Fibroblast of skin of back (primary cell): ENCODE measurements at places on chromosomes 12 and 14.
A peak's percentile ranks its signal among the peaks of the same experiment; 100 is the strongest.

DNA sequence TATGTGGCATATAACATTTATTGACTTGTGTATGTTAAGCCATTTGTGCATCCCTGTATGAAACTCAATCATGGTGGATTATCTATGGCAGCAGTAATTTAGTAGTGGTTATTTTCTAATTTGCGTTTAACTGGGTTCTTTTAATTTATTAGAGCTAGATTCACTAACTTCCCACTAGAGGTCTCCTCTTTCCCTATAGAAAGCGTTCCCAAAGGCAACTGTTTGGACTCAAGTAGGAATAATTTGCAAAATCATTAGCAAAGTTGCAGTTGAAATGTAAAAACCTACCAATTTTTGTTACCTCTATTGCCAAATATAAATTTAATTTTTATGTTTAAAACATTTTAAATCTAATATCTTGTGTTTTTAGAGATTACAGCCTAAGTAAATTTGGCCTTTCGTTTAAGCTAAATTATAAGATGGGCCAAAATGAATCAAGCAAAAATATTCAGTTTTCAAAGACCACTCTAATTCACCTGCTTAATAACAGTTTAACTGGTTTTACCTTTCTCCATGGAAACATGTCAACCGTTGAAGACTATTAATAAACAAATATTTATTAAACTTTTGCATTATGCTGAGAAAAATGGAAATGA, 6.0 kb downstream of the DMAC2L start:
- peak; percentile 51 for DNase-seq

DNA sequence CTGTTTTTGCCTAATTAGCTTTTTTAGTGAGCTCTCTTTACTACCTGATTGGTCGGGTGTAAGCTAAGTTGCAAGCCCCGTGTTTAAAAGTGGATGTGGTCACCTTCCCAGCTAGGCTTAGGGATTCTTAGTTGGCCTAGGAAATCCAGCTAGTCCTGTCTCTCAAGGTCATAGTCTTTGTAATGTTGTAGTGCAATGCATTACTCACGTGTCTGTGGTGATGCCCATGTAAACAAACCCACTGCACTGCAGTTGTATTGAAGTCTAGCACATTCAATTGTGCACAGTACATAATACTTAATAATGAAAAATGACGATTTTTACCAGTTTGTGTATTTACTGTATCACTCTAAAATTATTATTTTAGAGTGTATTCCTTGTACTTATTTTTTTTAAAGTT, 335.5 kb downstream of the NUAK1 start:
- peak; percentile 22 for DNase-seq

- DNase-seq, result no peak
Observed at GRCh38 chr12:3442397-3442796, 48.6 kb upstream of the PRMT8 start.

- no peak for DNase-seq
Observed at GRCh38 chr14:38070061-38070588, 137.6 kb upstream of the SSTR1 start.

- DNase-seq, result no peak
Observed at GRCh38 chr14:103133210-103134140, 10.2 kb downstream of the TNFAIP2 start.

- peak; percentile 61 for DNase-seq
Observed at GRCh38 chr12:63888908-63889635, 44.6 kb downstream of the SRGAP1 start.

- no peak for DNase-seq
Observed at GRCh38 chr12:229441-230191, 15.7 kb upstream of the SLC6A12 start.

DNA sequence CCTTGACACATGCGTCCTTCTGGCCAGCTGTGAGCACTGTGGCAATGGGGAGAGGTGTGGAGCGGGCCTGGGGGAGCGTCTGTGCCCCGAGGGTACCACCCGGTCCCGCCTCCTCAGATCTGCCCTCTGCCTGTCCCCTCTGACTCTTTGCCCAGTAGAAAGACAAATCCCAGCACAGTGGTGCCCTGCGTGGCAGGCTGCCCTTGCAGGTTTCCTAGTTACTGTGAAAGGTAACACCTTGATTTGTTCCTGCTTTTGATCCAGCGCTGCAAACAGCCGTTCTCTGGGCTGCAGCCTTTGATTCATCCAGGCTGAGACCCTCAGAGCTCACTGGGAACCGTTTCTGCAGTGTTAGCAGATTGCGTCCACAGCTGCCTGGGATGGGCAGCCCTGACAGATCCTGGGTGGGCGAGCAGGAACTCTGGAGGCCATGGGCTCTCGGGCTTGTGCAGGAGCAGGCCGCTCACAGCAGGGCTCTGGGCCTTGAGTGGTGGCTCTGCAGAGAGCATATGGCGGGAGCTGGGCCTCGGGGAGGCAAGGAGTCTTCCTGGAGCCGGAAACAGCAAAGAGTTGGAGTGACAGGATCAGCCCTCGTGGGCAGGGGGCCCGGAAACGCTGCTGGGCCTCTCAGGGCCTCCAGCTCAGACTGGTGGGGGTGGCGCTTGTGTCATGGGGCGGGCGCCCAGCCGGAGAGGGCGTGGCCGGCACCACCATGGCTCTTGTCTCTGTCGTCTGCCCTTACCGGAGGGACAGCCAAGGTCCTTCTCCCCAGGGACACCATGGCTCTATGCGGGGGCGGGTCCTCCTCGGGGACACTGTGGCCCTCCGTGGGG, 16.6 kb downstream of the FBRSL1 start:
- DNase-seq, result peak; percentile 85

DNA sequence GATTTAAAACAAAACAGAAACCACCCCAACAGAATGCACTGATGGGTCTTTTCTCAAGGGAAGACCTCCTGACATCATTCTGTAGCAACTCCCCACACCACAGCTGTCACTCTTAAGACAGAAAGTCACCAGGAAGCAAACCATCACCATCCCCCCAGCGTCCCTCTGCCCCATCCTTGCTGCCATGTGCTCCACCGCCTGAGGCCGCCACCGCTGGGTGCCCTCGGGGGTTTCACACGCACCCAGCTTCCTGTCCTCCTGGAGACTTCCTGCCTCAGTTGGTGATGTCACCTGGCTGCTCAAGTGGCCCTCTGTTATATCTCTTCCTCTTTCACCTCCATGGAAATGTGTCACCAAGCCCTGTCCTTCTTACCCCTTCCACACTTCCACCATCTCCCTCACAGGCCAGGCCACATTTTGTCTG, 71.4 kb upstream of the GPR68 start:
- no peak for DNase-seq

DNA sequence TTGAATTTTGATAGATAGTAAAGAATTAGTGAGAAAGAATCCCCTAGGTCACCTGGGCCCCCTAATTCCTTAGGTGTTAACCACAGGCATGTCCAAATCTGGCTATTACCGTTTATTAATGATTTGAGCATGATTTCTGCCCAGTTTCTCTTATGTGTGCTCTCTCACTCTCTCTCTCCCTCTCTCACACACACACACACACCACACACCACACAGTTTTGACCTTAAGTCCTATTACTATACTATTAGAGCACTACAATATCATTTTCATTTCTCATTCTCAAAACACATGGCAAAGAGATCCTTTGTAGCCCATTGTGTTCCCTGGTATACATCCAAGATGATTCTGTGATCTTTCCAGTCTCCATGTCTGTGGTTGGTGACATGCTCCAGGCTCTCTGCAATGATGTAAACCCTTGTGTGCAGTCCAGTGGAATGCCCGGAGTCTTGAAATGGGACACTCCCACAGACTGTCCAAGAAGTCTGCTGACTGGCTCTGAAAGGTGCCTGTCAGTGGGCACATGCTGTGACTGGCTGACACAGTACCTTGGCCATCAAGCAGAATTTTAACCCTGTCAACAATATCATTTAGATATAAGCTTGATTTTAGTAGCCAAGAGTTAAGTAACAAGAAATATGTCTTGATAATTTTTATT, 96.2 kb downstream of the FIGNL2 start:
- peak; percentile 77 for DNase-seq

DNA sequence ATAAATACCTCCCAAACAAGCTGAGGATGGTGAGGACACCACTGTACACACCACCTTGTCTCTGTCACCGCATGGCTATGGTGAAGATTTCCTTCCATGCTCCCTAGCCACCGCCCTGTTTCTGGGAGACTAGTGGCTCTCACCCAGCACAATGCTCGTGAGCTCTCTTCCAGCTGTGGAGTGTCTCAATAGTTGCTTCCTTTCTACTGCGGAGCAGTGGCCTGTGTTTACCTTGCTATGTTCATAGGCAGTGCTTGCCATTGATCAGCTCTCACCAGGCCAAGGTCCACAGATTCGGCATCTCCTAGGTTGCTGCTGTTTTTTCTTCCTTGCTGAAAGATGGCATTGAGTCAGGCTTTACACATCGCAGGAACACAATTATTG, 313.6 kb upstream of the RTL1 start:
- DNase-seq, result no peak

DNA sequence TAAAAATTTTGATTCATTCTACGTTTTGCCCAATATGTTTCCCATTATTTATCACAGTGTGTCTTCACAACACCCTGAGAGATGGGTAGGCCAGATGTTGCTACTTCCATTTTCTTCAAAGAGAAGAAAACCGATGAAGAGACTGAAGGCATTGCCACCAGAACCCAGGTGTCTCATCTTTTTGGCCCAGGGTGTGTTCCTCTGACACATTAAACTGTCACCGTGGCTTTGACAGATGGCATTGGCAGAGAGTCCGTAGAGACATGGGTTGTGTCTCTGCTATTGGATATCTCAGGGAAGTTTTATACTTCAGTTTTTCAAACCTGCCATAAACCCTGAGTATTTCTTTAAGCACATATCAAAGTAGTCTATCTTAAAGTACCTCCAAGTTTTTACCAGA, 11.3 kb upstream of the NUDT4 start:
- no peak for DNase-seq

GRCh38 chr14:21990116-21990515, 316.5 kb upstream of the OR4E1 start:
- DNase-seq, result no peak

GRCh38 chr12:38890102-38890855, 15.1 kb downstream of the CPNE8 start:
- no peak for DNase-seq

DNA sequence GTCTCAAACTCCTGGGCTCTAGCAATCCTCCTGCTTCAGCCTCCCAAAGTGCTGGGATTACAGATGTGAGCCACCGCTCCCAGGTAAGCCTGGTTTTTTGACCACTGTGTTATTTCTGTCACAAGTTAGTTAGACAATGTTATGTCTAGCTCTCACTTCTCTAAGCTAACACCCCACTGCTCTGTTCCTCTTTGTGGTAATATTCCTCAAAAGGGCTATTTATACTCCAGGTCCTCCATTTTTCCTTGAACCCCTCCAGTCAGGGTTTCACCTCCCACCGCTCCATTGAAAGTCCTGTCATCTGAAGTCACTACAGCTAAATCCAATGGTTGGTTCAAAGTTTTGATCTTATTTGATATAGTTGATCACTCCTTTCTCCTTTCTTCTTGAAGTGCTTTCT, 5.1 kb downstream of the IRAK3 start:
- no peak for DNase-seq
